Muscle of leg (tissue), 16 donors: ENCODE measurements at places on chromosomes 12 and 14. TPM values are rescaled to one million over a fixed set of nuclear protein-coding genes. Genes with fewer than 3 reads are reported as not detected.

ZCRB1 gene
- 81.8 TPM for total RNA-seq

FOXG1 gene
- total RNA-seq, result under 0.01 TPM

DIO3 gene
- 3.3 TPM for total RNA-seq

DNA sequence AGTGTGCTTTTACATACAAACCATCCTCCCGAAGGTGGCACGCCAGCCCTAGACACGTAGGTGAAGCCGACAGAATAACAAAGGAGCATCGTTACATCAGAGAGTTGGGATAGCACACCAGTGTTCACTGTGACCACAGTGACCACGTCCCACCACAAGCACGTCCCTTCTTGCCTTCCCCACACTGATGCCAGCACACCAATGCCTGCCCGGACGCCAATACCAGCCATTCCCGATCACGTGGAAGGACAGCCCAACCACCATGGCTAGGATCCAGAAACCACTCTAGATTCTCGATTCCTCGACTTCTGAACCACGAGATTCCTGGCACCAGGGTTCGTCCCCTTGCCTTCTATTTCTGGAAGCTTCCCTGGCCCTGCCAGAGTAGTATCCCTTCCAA, 48.0 kb upstream of the GPR68 start:
- H3K27ac ChIP-seq, result no peak overlapping the region
- no peak for DNase-seq
- H3K27me3 ChIP-seq, result no peaks in the 10 kb centered on the region
- H3K4me3 ChIP-seq, result no peak overlapping the region

- H3K4me3 ChIP-seq, result no peak overlapping the region
- no peaks in the 10 kb centered on the region for H3K36me3 ChIP-seq
- no peaks in the 10 kb centered on the region for H3K27me3 ChIP-seq
- H3K4me1 ChIP-seq, result no peaks in the 10 kb centered on the region
- no peak for DNase-seq
- no peak overlapping the region for H3K27ac ChIP-seq
Observed at GRCh38 chr12:104930388-104931326, 27.4 kb downstream of the SLC41A2 start.

DNA sequence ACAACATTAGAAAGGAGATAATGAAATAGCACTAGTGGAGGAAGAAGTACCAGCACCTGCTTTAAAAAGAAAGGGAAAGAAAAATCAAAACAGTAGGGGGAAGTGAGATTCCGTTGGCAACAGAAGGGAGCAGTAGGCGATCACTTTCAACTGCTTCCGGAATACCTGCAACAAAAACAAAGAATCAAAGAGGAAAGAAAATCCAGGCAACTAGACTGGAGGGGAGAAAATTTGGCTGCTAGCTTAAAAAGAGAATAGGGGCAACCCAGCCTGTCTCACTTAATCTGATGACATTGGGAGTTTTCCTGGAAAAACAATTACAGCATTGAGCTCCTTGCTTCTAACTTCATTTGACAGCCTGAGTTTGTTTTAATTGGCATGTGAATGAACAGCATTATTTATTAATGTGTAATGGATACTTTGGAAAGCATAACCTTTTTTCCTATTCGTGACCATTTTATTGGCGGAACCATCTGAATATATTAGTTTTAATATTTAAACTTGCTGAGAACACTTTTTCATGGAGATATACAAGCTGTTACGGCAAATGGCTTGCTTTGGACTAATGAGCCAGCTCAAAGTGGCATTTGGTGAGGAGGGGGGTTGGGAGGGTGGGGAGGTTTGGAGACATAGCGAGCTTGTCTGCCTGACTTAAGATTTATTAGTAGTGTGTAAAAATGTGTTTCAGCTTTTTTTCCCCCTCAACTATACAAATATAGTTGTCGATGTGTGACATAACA, 2.5 kb upstream of the DACT1 start:
- H3K36me3 ChIP-seq, result no peaks in the 10 kb centered on the region
- peak; percentile 50 for DNase-seq
- H3K27me3 ChIP-seq, result peaks cover 12% of the 10 kb centered on the region
- H3K4me1 ChIP-seq, result peaks cover 13% of the 10 kb centered on the region

- no peak overlapping the region for H3K27ac ChIP-seq
- DNase-seq, result no peak
- H3K4me3 ChIP-seq, result no peak overlapping the region
- no peaks in the 10 kb centered on the region for H3K27me3 ChIP-seq
- no peaks in the 10 kb centered on the region for H3K4me1 ChIP-seq
Observed at GRCh38 chr12:127355061-127355841, 911.7 kb upstream of the TMEM132C start.

- H3K4me1 ChIP-seq, result no peaks in the 10 kb centered on the region
- DNase-seq, result no peak
- no peaks in the 10 kb centered on the region for H3K36me3 ChIP-seq
- H3K27me3 ChIP-seq, result peaks cover 2% of the 10 kb centered on the region
- no peak overlapping the region for H3K4me3 ChIP-seq
- H3K27ac ChIP-seq, result no peak overlapping the region
Observed at GRCh38 chr12:131635491-131636122, 75.3 kb upstream of the SFSWAP start.

GRCh38 chr12:132525833-132526455, 36.0 kb downstream of the FBRSL1 start:
- H3K27ac ChIP-seq, result no peak overlapping the region
- H3K27me3 ChIP-seq, result no peaks in the 10 kb centered on the region
- H3K36me3 ChIP-seq, result peaks cover 13% of the 10 kb centered on the region
